ENCODE measurements at places on chromosomes 11 and 22.

- DNase-seq, result no peak
These were observed 637.5 kb downstream of the NELL1 start for GRCh38 chr11:21306739-21307358.

DNA sequence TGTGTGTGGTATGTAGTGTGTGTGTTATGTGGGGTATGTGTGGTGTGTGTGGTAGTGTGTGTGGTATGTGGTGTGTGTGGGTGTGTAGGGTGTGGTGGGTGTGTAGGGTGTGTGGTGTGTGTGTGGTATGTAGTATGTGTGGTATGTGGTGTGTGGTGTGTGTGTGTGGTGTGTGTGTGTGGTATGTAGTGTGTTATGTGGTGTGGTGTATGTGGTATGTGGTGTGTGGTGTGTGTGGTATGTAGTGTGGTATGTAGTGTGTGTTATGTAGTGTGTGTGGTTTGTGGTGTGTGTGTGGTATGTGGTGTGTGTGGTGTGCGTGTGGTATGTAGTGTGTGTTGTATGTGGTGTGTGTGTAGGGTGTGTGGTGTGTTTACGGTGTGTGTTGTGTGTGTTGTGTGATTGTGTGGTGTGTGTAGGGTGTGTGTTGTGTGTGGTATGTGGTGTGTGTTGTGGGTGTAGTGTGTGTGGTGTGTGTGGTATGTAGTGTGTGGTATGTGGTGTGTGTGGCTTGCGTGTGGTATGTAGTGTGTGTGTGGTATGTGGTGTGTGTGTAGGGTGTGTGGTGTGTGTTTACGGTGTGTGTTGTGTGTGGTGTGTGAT is 4.2 kb upstream of the PPP6R2 start:
- no peak for DNase-seq

DNA sequence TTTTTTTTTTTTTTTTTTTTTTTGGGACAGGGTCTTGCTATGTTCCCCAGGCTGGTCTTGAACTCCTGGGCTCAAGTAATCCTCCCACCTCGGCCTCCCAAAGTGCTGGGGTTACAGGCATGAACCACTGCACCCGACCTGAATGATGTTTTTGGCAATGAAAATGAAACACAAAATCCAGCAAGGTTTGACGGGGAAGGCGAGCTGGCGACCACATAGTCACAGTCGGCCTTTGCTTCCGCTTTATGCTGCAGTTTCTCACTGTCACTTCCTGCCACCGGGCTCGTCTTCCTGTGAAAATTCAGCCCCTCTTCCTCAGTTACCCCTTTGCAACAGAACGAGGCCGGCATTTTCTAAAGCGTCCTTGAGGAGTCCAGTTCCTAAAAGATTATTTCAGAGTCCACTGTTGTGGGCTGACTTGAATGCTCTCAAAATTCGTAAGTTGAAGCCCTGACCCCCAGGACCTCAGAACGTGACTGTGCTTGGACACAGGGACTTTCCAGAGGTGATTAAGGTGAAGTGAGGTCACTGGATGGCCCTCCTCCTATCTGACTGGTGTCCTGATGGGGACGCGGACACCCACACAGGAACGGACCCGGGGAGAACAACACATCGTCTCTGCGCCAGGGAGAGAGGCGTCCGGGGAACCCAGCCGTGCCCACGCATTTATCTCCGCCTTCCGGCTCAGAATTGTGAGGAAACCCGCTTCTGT is 2.9 kb upstream of the BID start:
- DNase-seq, result no peak

DNA sequence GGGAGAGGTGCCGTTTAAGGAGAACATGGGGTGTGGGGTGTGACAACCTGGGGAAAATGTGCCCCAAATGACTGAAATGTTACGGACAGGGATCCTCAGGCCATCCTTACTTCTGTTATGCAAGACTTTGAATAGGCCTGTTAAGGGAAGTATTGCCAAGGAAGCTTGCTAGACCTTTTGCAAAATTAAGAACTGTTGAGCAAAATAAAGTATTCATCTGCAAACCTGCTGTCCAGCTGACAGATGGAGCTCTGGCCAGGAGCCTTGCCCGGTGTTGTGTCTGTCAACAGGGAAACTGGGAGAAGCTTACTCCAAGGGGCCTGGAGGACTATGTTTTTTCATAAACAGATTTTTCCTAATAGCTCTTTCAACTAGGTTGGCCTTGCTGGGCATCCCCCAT is 48.0 kb downstream of the FAT3 start:
- no peak for DNase-seq

- peak; percentile 34 for DNase-seq
These were observed 264.6 kb upstream of the PLET1 start for GRCh38 chr11:112525270-112525669.

GRCh38 chr22:23079240-23079768 is 9.0 kb downstream of the GNAZ start:
- no peak for DNase-seq

DNA sequence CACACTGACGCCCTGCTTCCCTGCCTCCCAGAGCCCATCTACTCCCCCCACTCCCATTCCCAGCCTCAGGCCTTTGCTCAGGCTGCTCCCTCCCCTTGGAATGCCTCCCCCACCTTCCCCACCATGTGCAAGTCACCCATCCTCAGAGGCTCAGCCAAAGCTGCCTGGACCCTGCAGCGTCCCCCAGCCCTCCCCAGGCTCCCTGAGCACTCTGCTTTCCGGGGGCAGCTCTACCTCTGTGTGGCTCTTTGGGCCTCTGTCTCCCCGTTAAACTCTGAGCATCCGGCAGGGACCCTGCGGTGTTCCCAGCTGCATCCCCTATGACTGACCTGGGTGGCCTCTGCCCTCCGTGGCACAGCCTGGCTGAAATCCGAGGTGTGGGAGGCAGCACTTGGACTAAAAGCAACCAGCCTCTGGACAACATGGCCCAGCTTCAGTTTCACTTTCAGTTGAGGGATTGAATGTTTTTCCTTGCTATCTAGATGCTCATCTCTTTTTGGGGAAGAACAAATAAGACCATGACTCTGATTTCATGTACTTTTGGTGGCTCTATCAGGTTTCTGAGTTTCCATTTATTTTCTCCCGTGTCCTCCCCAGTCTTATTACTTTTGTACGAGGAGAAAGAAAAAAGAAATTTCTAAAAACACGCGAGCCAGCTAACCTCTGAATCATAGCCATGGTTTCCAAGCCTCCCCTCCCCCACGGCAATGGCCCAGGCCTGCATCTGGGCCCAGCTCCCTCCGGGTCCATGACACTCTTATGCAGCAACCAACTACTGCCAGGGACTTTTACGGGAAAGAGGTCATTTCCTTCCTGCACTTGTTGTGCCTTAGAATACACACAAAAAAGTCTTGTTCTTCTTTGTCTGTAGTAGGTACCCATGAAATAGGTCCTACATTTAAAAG is 3.8 kb downstream of the APOL3 start:
- peak; percentile 87 for DNase-seq

- DNase-seq, result no peak
These were observed 31.6 kb downstream of the SIK2 start for GRCh38 chr11:111633756-111634362.

- DNase-seq, result no peak
These were observed 4.1 kb downstream of the RTCB start for GRCh38 chr22:32407936-32408335.

DNA sequence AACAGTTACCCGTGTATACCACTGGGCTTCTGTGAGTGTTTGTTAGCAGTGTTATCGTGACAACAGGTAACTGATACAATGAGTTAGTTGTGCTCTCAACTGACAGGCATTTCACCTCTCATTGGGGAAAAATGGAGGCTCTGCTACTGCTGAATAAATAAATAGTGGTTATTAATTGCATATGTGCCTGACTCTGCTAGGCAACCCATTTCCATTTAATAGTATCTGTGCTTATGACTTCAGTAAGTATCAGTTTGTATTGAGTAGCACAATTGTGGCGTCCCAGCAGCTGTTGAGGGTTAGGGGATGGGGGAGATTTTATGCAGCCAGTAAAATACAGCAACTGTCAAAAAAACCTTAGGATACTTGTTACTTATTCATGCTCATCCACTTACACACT is 123.4 kb upstream of the SEZ6L start:
- DNase-seq, result no peak

- no peak for DNase-seq
These were observed 3.8 kb upstream of the SCGB1D1 start for GRCh38 chr11:62186195-62186594.

DNA sequence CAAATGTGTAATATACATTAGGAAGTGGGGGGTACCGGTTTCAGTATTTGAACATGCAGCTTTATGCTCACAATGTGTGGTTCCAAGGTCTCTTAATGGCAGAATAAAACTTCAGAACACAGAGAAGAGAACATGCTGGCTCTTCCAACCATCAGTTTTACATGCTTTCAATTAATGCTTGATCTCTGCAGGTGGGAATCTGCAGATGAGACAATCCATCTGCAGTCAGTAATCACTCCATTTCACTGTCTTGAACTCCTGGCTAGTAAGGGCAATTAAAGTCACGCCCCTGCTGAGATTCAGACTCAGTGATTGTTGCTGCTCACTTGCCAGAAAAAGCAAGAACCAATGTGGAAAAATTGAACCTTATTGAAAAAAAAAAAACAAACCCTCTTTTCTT is 945.7 kb downstream of the DLG2 start:
- DNase-seq, result no peak

DNA sequence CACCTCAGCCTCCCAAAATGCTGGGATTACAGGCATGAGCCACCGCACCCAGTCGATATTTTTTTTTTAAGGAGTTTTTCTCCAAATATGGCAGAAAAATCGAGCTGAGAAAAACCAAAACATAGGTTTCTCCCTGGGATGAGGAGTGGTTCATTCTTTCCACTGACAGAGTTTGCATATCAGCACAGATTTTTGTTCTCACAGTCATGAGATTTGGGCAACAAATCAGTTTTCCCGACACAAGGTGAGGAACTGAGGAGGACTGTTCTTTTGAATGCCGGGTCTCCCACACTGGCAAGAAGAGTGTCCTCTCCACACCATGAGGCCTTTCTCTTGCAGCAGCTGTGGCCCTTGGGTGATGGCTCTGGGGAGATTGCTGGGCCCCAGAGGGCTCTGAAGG is 3.8 kb upstream of the EHD1 start:
- no peak for DNase-seq

GRCh38 chr11:12128301-12128751 is 17.9 kb downstream of the MICAL2 start:
- no peak for DNase-seq

- DNase-seq, result no peak
These were observed 898 bp downstream of the ZNF215 start for GRCh38 chr11:6927030-6927617.

Data from AG20443 (cell line).